GM23248 (cell line): ENCODE measurements at places on chromosomes 1 and 21. TPM values are rescaled to one million over a fixed set of nuclear protein-coding genes. Genes with fewer than 3 reads are reported as not detected.
A peak's percentile ranks its signal among the peaks of the same experiment; 100 is the strongest.

DNA sequence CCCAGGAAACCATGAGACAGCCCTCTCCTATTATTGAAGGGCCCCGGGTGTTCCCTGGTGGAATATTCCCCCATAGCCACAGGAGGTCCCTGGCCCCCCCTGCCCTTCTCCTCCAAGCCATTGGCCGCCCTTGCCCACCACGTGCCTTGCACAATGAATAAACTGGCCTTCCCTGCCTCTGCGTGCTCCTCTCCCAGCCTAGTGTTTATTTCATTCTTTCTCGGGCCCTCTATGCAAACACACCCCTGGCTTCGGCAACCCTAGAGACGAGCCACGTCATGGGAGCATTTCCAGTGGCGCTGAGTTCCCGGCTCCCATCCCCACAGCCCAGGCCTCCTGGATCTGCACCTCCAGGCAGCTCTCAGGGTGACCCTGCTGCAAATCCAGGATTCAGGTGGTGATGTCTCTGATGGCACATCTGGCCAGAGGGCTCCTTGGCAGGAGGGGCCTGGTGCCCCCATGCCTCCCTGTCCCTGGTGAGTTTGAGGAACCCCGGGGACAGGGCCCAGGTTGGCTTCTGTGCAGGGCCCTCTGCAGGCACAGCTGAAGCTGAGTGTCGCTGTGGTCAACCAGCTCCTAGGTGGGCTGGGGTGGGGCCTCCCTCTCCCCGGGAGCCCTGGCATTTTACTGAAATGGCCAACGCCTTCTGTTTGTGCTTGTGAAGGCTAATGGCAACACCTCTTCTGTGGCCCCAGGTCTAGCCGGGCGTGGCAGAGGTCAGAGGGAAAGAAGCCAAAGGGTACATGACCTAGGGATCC, 6.2 kb downstream of the KRTAP10-12 start:
- H3K27me3 ChIP-seq = peaks cover 73% of the 10 kb centered on the region
- H3K27ac ChIP-seq = no peak overlapping the region
- DNase-seq = no peak

GRCh38 chr1:24301785-24302175, 17.4 kb upstream of the GRHL3 start:
- H3K36me3 ChIP-seq = no peaks in the 10 kb centered on the region
- peak; percentile 69 for DNase-seq
- no peaks in the 10 kb centered on the region for H3K27me3 ChIP-seq
- no peak overlapping the region for H3K27ac ChIP-seq
- no peak overlapping the region for H3K4me3 ChIP-seq
- peaks cover 9% of the 10 kb centered on the region for H3K4me1 ChIP-seq

KCNA2 gene
- total RNA-seq = not detected in 2 replicates

GRCh38 chr1:181630398-181630797, 147.1 kb downstream of the CACNA1E start:
- no peaks in the 10 kb centered on the region for H3K4me1 ChIP-seq
- H3K27me3 ChIP-seq = no peaks in the 10 kb centered on the region
- DNase-seq = no peak
- no peak overlapping the region for H3K4me3 ChIP-seq

SLC26A9 gene
- total RNA-seq = not detected in 2 replicates

AZIN2 gene
- total RNA-seq = 1.5 and 4.4 TPM in 2 replicates

DNA sequence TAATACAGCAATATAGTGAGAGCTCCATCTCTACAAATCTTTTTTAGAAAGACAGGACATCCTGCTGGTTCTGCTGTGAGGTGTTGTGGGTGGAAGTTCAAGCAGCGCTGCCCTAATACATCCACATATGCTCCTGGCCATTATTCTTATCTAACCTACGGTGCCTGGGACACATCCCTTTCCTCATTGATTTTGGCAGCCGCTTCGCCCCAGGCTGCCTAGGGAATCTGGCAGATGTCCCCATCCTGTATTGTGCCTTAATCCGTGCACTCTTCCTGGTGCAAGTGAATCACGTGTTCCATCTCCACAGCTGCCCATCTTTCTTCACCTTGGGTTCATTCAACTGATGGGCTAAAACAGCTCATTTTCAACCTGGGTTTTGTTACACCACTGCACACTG, 3.1 kb upstream of the UBE2G2 start:
- no peak overlapping the region for H3K4me3 ChIP-seq
- H3K27me3 ChIP-seq = no peaks in the 10 kb centered on the region
- peaks cover 10% of the 10 kb centered on the region; the same call in 1 of the 2 replicates for H3K4me1 ChIP-seq
- no peak overlapping the region for H3K27ac ChIP-seq
- no peak for DNase-seq

DNA sequence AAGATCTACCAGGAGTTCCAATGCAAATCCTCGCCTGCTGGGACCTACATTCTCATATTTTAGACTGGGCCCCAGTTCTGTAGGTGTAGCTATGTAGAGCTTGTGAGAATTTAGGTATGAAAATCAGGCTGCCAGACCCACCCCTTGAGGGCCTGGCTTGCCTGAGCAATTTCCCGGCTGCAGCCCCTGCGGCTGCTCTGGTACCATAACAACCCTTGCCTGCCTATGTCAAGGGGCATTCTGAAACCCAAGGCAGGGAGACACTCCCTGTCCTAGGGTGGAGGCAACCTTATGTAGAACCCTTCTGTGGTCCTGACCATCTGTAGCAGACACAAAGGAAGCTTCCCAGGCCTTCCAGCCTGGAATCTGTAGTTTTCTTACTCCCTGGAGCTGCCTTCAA, 28.4 kb downstream of the VTCN1 start:
- H3K36me3 ChIP-seq = no peaks in the 10 kb centered on the region
- H3K27me3 ChIP-seq = no peaks in the 10 kb centered on the region
- H3K4me1 ChIP-seq = no peaks in the 10 kb centered on the region
- H3K4me3 ChIP-seq = no peak overlapping the region
- no peak overlapping the region for H3K27ac ChIP-seq

DNA sequence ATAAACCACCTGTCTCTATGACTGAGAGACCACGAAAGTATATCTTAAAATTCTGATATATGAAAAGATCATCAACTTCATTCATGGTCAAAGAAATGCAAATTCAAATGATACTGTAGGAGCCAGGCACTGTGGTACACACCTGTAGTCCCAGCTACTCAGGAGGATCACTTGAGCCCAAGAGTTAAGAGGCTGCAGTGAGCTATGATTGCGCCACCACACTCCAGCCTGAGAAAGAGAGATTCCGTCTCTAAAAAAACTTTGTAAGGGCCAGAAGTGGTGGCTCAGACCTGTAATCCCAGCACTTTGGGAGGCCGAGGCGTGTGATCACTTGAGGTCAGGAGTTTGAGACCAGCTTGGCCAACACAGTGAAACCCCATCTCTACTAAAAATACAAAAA, 17.0 kb downstream of the RERE start:
- no peaks in the 10 kb centered on the region for H3K36me3 ChIP-seq
- no peaks in the 10 kb centered on the region for H3K4me1 ChIP-seq
- H3K27ac ChIP-seq = no peak overlapping the region
- no peak for DNase-seq
- H3K27me3 ChIP-seq = no peaks in the 10 kb centered on the region

CASZ1 gene
- under 0.01 and 0.54 TPM in 2 replicates for total RNA-seq

HSD11B1 gene
- total RNA-seq = 0.54 TPM in 1 of 2 replicates, not detected in the other

CFHR1 gene
- not detected in 2 replicates for total RNA-seq

- H3K4me3 ChIP-seq = no peak overlapping the region
- H3K27ac ChIP-seq = no peak overlapping the region
- H3K27me3 ChIP-seq = peaks cover 54% of the 10 kb centered on the region
- 0 out of 2 replicates have a peak, but pooled peaks cover 2% of the 10 kb centered on the region for H3K4me1 ChIP-seq
- H3K36me3 ChIP-seq = no peaks in the 10 kb centered on the region
These were observed 3.3 kb downstream of the WNT3A start for GRCh38 chr1:228009828-228010775.

DNA sequence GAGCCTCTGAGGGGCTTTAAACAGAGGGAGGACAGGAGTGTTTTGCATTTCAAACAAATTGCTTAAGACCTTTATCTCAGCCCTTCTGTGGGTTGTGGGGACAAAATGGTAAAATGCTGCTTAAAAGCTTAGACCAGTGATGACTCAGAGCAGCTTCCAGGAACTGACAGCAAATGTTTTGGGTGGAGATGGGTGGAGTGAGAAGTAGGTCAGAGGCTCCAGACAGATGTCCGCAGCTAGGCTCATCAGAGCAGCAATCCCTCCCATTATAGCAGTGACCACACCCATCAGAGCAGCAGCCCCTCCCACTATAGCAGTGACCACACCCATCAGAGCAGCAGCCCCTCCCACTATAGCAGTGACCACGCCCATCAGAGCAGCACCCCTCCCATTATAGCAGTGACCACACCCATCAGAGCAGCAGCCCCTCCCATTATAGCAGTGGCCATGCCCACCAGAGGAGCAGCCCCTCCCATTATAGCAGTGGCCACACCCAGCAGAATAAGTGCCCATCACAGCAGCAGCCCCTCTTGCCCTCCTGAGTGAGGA, 532.2 kb downstream of the MATN1 start:
- peak; percentile 95 for DNase-seq
- no peak overlapping the region for H3K4me3 ChIP-seq
- H3K36me3 ChIP-seq = no peaks in the 10 kb centered on the region
- peak overlapping the region; percentile 39 for H3K27ac ChIP-seq
- no peaks in the 10 kb centered on the region; the same call in 1 of the 2 replicates for H3K27me3 ChIP-seq
- H3K4me1 ChIP-seq = peaks cover 5% of the 10 kb centered on the region

PRAMEF5 gene
- not detected in 2 replicates for total RNA-seq

GRCh38 chr1:27547220-27548116, 56.5 kb downstream of the AHDC1 start:
- no peak overlapping the region for H3K4me3 ChIP-seq
- H3K36me3 ChIP-seq = no peaks in the 10 kb centered on the region
- H3K27me3 ChIP-seq = no peaks in the 10 kb centered on the region
- peaks cover 38% of the 10 kb centered on the region for H3K4me1 ChIP-seq
- no peak for DNase-seq

GRCh38 chr1:37955685-37956084, 8.8 kb upstream of the INPP5B start:
- H3K4me1 ChIP-seq = peaks cover 20% of the 10 kb centered on the region
- DNase-seq = no peak
- H3K4me3 ChIP-seq = no peak overlapping the region
- no peak overlapping the region for H3K27ac ChIP-seq

- peak overlapping the region; percentile 81 for H3K27ac ChIP-seq
- peaks cover 34% of the 10 kb centered on the region for H3K4me1 ChIP-seq
- peak overlapping the region; percentile 81 for H3K4me3 ChIP-seq
- DNase-seq = peak; percentile 53
- H3K36me3 ChIP-seq = no peaks in the 10 kb centered on the region
- H3K27me3 ChIP-seq = no peaks in the 10 kb centered on the region
These were observed 685 bp upstream of the DDI2 start for GRCh38 chr1:15616373-15617172.

FOXO6 gene
- not detected in 2 replicates for total RNA-seq

LTN1 gene
- 20.4 and 26.0 TPM in 2 replicates for total RNA-seq

ITLN2 gene
- total RNA-seq = not detected in 2 replicates

PLEKHN1 gene
- total RNA-seq = 1.4 and 2.1 TPM in 2 replicates

DNA sequence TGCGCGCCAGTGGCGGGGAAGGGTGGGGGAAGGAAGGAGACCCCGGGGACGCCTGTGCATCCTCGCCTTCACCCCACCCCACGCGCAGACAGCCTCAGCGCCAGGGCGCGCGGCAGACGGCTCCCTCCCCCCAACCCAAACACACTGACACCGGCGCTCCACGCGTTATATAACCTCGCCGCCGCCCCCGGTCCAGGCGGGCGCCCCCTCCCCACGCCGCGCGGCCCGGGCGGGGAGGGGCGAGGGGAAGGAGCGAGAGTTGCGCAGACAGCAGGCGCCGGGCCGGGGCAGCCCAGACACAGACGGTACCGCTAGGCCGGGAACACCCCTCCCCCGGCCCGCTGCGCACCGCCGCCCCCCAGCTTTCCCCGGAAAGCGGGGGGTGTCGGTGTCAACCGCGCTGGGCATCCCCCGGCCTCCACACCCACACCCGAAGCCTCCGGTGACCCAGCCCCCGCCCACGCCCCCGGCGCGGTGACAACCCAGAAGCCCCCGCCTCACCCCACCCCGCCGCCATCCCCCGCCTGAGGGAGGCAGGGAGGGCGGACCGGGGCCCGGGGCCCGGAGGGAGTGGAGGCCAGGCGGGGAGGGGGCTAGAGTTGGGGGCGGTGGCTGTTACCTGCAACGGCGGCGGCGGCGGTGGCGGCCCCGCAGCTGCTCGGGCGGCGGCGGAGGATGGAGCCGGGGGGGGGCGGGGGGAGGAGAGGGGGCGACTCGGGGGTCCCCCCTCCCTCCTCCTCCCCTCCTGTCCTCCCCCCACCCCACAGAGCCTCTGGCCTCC, 432 bp downstream of the AKT3 start:
- H3K4me1 ChIP-seq = peaks cover 17% of the 10 kb centered on the region
- peak overlapping the region; percentile 84 for H3K27ac ChIP-seq
- peak; percentile 70 for DNase-seq

SYTL1 gene
- total RNA-seq = not detected in 2 replicates

RASSF5 gene
- total RNA-seq = 0.22 and 0.89 TPM in 2 replicates

DONSON gene
- 13.2 and 18.2 TPM in 2 replicates for total RNA-seq

- 0 out of 2 replicates have a peak, but pooled peaks cover 9% of the 10 kb centered on the region for H3K27me3 ChIP-seq
- H3K4me1 ChIP-seq = no peaks in the 10 kb centered on the region
- DNase-seq = peak; percentile 22
- H3K4me3 ChIP-seq = no peak overlapping the region
These were observed 185.6 kb downstream of the RHOU start for GRCh38 chr1:228920831-228921230.

GRCh38 chr1:68493193-68493592, 3.7 kb downstream of the DEPDC1 start:
- H3K36me3 ChIP-seq = 0 out of 2 replicates have a peak, but pooled peaks cover 3% of the 10 kb centered on the region
- H3K4me3 ChIP-seq = no peak overlapping the region
- H3K27ac ChIP-seq = no peak overlapping the region
- H3K4me1 ChIP-seq = peaks cover 14% of the 10 kb centered on the region; the same call in 1 of the 2 replicates

DNA sequence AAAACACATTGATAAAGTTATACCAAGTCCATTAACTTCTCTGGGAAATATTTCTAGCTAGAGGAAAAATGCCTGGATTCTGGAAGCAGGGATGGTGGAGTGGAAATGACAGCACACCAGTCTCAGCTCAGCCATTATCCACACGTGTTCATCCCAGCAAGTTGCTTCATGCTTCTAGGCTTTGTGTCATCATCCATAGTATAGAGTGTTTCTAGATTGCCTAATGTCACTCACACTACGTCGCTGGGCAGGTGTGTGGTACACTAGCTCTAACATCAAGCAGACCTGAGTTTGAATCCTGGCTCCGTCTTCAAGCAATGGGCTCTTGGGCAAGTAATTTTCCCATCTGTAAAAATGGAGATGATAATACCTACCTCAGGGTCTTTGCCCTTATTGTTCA, 326.3 kb downstream of the PBX1 start:
- no peaks in the 10 kb centered on the region for H3K36me3 ChIP-seq
- no peak for DNase-seq
- H3K4me3 ChIP-seq = no peak overlapping the region
- H3K27me3 ChIP-seq = no peaks in the 10 kb centered on the region
- H3K27ac ChIP-seq = no peak overlapping the region

DNA sequence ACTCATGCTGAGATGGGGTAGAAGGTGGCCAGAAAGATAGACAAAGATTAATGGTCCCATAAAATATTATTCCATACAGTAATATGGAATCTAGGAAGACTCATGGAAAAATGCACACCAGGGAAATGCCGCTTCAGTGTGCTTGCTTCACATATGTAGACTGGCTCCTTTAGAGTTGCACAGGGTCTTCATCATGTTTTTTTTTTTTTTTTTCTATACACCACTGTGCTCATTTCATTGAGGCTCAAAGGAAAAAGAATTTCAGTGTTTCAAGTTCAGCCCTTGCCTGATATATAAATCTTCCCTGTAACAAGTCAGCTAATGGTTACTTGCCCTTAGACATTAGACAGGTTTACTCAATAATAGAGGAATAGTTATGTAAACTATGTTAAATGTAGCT, 33.2 kb downstream of the KCNK2 start:
- no peaks in the 10 kb centered on the region for H3K27me3 ChIP-seq
- H3K27ac ChIP-seq = peak overlapping the region; percentile 56
- H3K4me1 ChIP-seq = peaks cover 72% of the 10 kb centered on the region
- H3K4me3 ChIP-seq = no peak overlapping the region
